ENCODE measurements at places on chromosomes 3 and 15. TPM values are rescaled to one million over a fixed set of nuclear protein-coding genes. Genes with fewer than 3 reads are reported as not detected.

DNA sequence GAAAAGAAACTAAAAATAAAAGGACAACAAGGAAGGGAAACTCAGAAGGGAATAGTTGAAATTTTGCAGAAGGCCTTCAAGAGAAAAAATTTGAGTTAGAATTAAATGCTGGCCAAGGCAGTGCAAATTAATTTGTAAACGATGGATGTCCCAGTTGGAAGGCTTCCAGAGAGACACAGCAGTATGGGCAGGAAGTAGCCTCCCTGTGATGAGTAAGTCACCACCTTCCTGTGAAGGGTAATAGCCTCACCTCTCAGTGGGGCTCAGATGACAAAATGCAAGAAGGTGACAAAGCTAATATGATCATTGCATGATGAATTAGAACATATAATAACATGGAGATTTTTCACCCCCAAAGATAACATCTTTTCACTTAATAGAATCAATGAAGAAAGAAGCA, 27.3 kb upstream of the TMCO5A start:
- DNase-seq = no peak

GRCh38 chr3:10387881-10388609, 67.1 kb upstream of the SEC13 start:
- no peak for DNase-seq

DNA sequence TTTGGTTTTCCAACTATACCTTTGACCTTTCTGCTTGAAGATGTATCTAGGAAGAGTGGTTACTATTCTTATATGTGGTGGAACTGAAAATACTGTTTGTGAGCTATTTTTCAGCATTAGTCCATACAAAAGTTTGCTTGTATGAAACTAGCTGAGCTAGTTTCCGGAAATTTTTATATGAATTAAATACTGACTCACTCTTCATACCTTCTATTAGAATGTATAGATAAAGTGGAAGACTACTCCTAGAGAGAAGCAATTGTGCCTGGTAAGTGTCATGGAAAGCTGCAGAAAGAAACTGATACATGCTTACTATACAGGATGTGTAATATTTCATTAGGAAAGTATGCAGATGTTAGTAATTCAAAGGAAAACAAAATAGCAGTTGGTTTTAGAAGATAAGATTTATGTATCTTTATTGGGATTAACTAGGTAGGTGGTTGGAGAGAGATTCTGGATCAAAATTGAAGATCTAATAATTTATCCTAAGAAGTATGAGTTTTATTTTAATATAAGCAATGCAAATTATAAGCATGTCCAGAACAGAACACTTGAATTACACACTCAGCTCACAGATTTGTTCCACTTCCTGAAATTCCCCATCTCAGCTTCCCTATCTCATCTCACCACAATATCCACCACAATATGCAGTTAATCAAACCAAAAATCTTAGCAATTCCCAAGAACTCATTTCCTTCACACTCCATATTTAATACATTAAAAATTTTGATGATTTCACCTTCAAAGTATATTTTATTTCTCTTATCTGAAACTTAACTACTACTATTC, 82.8 kb downstream of the BCHE start:
- no peak for DNase-seq

PML gene
- 37.8 TPM for total RNA-seq

ADAMTS9 gene
- 240 TPM for total RNA-seq

MME gene
- total RNA-seq = 114 TPM

GRCh38 chr3:155647206-155647605, 97.7 kb downstream of the PLCH1 start:
- DNase-seq = no peak
